Natural killer cell treated with Interleukin-12 subunit alpha and Interleukin-12 subunit beta and Interleukin-15 and Interleukin-18, amount 100 ng/mL, for 72 hours (primary cell): ENCODE measurements at places on chromosomes 11 and 22.

GRCh38 chr11:87634331-87634730 lies 540.9 kb downstream of the RAB38 start:
- DNase-seq, result no peak

- DNase-seq, result no peak
These were observed 54.4 kb downstream of the SERGEF start for GRCh38 chr11:17958446-17958845.

DNA sequence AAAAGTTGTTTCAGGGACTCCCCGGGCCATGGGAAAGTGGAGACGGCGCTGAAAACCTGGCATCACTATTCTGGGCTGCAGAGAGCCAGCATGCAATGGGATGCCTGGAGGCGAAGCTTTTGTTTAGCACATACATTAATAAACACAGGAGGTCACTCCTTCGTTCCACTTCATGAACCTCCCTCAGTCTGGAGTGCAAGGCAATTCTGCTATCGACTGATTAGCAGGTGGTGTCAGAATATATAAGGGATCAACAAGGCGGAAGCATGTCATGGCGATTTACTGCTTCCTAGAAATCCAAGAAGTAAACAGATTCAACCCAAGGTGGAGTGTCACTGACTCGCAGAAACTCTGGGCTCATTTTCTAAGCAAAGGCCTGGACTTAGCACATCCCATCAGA lies 45.4 kb upstream of the MN1 start:
- no peak for DNase-seq

DNA sequence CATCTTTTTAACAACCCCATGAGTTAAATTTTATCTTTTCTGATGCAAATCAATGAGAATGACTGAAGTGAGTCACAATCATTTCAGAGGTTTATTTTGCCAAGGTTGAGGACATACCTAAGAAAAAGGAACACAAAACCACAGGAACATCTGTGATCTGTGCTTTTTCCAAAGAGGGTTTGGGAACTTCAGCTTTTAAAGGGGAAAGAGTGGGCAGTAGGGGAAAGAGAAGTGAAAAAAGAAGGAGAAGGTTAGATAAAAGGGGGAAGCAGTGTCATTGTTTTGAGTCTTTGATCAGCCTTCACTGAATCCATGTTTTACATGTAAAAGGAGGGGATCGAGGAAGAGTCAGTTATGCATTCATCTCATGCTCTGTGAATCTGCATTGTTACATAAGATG lies 45.3 kb upstream of the SPON1 start:
- no peak for DNase-seq

- no peak for DNase-seq
These were observed 85.2 kb upstream of the ARHGAP20 start for GRCh38 chr11:110797453-110797852.

DNA sequence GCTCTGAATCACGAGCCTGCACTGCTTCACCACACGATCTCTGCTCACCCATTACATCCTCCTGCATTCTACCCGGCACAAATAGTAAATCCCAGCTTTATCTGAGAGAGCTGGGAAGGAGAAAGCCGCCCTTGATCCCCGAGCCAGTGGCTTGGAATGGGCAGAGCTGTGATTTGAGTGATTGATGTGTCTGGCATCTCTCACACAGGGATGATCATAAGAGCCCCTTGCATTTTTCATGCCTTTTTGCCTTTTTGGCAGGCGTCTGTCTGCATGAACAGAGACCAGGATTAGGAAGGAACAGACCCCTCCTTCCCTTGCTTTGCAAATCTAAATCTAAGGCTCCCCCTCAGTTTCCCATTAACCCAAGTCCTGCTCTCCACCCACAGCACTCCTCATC lies 945.3 kb downstream of the NTM start:
- DNase-seq, result no peak

DNA sequence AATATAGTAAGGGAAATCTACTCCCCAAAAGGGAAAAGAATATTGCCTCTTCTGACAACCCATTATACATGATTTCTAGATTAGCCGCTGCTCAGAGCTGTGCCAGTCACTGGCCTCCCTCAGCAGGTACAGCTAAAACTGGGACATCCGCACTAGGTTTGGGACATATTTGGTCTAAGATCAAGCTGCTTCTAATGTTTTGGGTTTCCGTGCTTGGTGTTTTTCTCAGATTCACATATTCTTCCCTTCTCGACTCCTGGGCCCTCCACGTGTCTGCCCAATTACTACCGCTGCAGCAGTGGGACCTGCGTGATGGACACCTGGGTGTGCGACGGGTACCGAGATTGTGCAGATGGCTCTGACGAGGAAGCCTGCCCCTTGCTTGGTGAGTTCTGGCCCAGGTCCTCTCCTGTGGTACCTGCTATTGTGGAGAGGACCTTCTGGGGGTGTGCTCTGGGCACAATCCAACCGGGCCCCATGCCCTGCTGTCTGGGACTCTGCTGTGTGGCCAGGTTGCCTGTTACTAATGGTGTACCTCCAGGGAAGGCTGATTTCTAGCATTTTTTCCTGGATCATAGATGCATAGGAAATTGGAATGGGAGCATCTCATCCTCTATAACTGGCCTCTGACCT lies 138.1 kb upstream of the SORL1-AS1 start:
- DNase-seq, result no peak

GRCh38 chr11:120978701-120979100 lies 45.2 kb upstream of the TBCEL start:
- no peak for DNase-seq

DNA sequence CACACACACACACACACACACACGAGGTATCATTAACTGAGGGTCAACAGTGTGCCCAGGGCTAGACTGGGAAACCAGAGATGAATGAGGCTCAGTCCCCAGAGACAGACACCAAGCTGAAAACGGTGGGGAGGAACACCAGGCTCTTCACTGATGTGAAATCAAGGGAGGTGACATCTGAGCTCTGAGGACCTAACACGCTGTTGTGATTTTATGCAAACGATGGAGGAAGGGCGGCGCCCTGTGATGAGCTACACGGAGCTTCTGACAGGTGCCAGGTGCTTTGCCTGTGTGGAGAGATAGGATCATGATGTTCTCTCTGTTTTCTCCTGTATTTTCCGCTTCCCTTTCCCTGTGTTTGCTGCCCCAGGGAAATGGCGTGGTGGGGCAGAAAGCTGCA lies 6.5 kb upstream of the CYB5R3 start:
- no peak for DNase-seq

GRCh38 chr11:87020336-87020735 lies 17.4 kb upstream of the TMEM135 start:
- DNase-seq, result no peak

- no peak for DNase-seq
These were observed 11.8 kb downstream of the DTX4 start for GRCh38 chr11:59183771-59184170.

DNA sequence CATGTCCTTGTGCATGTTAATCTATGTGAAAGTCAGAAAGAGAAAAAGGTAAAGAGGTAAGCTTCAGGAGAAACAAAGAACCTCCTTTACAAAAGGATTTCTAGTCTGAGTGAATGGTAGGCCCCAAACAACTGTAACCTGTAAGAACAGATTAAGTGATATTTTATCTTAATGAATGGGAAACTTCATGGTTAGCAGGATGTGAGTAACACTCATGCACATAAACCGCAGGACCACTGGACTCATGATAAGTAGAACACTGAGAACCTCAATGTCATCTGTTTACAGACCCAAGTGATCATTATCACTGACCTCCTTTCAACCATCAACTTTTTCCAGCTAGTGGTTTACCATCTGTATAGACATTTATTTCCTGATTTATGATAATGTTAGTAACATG lies 19.9 kb downstream of the OR8G5 start:
- no peak for DNase-seq

- no peak for DNase-seq
These were observed 43.0 kb downstream of the TRMU start for GRCh38 chr22:46378426-46379065.

- DNase-seq, result no peak
These were observed 40.8 kb upstream of the GAL start for GRCh38 chr11:68643585-68643984.

GRCh38 chr11:42823546-42823945 lies 488.2 kb upstream of the API5 start:
- DNase-seq, result no peak

- no peak for DNase-seq
These were observed 6.1 kb downstream of the FADS3 start for GRCh38 chr11:61885166-61885778.

DNA sequence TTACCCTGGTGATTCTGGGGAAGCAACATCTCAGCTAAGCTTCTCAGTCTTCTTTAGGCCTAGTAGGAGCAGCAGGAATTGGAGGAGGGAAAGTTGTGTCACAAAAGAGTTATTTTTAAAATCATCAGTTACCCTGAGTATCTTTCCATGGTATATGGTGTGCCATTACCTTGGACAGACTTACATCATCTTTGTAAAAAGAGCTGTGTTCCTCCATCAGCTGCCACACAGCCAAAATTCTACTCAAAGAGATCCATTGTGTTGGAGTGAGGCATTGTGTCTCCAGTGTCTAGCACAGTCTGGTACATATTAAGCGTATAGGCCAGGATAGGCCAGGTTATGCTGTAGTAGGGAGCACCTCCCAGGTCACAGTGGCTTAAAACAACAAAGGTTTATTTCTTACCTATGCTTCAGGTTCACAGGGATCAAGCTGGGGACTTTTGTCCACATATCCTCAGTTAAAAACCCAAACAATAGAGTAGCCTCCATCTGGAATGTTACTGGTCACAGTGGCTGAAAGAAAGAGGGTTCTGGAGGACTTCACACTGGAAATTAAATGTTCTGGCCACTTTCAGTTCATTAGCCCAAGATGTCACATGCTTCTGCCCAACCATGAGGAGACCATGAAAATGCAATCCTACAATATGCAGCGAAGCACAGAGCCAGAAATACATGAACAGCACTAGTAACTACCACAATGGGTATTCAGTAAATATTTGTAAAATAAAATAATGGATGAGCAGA lies 9.9 kb upstream of the TMPRSS5 start:
- no peak for DNase-seq
